ENCODE measurements at places on chromosomes 5 and 9. TPM values are rescaled to one million over a fixed set of nuclear protein-coding genes. Genes with fewer than 3 reads are reported as not detected.

The PCDHB7 gene
- total RNA-seq: 1.6 TPM

The MYOZ3 gene
- total RNA-seq: 8.5 TPM

DNA sequence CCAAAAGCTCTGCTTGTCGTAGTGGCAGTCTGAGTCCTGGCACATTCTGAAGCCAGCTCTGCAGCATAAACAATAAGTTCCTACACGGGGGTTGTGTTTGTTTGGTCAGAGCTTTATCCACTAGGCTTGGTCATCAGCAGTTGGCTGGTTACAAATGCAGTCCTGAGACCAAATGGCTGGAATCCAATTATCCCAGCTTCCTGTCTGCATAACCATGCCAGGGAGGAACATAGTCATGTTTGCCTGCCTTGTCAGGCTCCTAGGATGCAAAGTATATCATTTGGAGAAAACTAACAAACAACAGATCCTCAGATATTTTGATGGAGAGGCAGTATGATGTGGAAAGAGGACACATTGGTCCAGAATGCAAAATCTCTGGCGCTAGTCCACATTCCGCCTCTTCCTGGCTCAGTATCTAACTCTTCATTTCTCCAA, 85.8 kb downstream of the FBXO38 start:
- H3K4me3 ChIP-seq: no peak overlapping the region
- H3K36me3 ChIP-seq: no peaks in the 10 kb centered on the region
- no peaks in the 10 kb centered on the region for H3K4me1 ChIP-seq

- peaks cover 10% of the 10 kb centered on the region for H3K36me3 ChIP-seq
- DNase-seq: no peak
- no peaks in the 10 kb centered on the region for H3K27me3 ChIP-seq
- H3K4me1 ChIP-seq: peaks cover 21% of the 10 kb centered on the region
- H3K4me3 ChIP-seq: peak overlapping the region; percentile 95
Observed at GRCh38 chr5:103561685-103562452, 720 bp downstream of the NUDT12 start.
